Immature natural killer cell (primary cell): ENCODE measurements at places on chromosomes 4 and X.

- DNase-seq: no peak
Observed at GRCh38 chr4:182126603-182127002, 116.6 kb upstream of the TENM3 start.

DNA sequence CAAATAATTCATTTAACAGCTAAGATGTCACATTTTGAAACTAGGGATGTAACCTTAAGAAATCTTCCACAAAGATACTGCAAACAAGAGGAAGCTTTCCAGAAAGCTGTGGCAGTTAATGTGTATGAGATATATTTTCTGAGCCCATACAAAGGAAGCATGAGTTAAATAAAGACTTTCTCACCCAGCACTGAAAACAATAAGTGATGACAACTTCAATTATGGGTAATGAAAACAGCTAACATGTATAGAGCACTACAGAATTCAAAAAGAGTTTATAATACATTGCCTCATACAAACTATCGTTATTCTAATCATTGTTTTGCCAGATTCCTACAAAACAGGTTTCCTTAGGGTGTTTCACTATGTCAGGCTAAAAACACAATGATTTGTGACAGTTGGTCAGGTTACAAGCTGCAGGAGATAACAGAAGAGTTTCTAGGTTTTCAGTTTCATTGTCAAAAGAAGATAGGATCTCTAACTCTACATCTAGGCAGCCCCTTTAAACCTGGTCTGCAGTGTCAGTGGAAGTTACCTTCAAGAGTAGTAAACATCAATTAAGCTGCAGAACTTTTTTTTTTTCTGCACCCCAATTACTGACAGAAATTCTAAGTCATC is 618.1 kb upstream of the ADGRL3 start:
- no peak for DNase-seq

- no peak for DNase-seq
Observed at GRCh38 chr4:63937961-63938360, 471.3 kb downstream of the TECRL start.

DNA sequence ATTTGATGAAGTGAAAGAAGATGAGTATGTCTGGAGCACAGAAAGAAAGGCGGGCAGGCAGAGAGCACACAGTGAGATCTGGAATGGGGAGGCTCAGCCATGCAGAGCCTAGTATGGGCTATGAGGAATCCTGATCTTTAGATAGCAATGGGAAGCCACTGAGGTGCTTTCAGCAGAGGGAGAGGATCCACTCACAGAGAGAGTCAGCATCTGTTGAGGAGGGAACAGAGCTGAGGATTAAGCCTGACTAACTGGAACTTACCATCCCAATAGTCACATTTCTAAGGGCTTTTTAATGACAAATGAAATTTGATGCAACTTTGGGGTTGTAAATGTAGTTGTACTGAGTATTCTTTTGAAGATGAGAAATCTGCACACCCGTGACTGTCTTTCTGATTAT is 20.6 kb upstream of the FGFBP2 start:
- DNase-seq: no peak

DNA sequence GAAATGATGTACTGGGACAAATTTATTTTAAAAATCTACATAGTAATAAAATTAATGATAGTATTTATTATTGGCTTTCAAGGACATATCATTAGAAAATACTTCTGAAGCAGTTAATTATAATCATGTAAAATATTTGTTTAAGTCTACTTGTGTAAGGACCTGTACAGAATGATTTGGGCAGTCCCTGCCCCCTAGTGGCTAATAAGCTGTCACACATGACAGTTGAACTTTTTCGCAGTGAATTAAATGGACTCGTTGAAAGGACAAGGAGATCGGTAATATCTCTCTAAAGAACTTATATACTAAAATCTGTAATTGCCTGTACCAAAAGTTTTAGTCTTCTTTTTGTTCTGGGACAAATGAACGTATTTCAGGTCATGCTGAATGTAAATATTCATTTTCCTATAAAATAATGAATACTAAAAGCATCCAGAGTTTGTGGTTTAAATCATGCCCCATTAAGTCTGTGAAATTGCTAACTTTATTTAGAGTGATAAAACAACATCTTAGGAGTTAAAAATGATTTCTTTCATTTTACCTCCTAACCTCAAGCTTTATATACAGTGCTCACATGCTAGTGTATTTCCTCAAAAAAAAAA is 13.6 kb downstream of the EXOC1 start:
- DNase-seq: peak; percentile 50

- DNase-seq: no peak
Observed at GRCh38 chr4:21656832-21657231, 291.7 kb downstream of the KCNIP4 start.
